ENCODE measurements at places on chromosomes 16 and 17.

GRCh38 chr17:37568350-37569053 is 40.7 kb downstream of the SYNRG start:
- DNase-seq, result no peak

- DNase-seq, result no peak
These were observed 5.7 kb downstream of the CENPX start for GRCh38 chr17:82016875-82017459.

DNA sequence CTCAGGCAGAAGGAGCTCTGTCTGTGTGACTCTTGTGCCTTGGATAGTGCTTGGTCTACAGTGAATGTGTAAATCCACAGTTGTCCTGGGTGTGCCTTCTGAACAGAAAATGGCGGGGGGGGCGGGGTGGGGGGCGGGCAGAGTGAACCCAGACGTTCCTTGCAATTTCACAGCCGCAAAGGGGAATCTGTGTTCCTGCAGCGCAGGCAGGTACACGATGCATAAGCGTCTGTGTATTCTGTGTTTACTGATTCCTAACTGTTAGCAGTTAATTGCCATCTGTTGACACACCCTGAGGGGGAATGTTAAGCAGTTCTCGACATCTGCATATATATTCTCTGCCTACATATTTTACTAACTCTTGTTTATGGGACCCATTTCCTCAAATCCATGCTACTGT is 123.5 kb upstream of the ZFHX3 start:
- DNase-seq, result no peak

DNA sequence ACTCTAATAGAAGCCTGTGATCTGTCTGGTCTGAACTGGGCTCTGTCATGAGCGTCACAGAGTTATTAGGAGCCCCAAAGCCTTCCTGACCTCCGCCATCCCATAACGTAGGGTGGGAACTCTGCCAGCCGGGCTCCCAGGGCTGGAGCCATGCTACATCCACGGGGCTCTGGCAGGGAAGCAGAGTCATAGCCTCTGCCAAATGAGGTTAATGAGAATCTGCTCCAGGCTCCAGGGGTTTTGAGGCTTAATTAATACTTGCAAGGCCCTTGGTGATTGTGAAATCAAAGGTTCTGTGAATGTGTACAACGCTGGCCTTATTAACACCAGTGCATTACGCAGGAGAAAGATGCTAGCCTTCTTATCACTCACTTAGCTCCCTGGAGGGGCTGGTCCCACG is 42.4 kb upstream of the ZFP90 start:
- no peak for DNase-seq

DNA sequence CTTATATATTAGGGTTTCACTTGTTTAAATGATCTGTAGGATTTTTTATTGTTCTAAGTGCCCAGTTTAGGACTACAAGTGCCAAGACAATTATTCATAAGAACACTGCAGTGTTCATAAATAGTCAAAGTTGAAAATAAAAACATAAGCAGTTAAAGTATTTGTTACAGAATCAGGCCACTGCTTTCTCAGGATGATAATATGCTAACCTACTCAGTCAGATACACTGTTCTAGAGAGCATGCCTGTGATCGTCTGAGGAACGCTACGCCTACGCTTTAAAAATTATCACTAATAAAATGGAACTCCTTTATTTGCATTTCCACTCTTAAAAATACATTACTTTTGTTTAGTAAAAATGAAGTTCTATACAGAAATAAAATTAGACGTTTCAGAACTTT is 37.4 kb upstream of the TRAP1 start:
- DNase-seq, result no peak
